ENCODE measurements at places on chromosomes 2 and 18.

- DNase-seq = peak; percentile 80
Measured at GRCh38 chr2:130728007-130728454, 839 bp upstream of the GPR148 start.

- DNase-seq = no peak
Measured at GRCh38 chr2:121837591-121837990, 82.1 kb downstream of the TSN start.

DNA sequence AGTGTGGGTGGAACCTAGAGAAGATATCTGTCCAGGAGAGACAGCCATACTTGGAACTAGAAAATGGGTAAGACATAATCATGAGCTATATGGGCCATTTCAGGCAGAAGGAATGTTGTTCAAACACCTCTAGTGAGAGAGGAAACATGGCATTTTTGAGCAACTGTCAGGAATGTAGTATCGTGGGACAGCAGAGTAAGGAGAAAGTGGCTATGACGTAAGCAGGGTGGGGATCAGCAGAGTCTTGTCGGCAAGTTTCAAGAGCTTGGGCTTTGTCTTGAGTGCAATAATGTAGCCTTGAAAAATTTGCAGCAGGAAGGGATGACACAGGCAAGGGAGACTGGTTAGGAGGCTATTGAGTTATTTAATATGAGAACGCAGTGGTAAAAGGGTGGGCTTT is 20.4 kb downstream of the SERPINB7 start:
- DNase-seq = no peak

- no peak for DNase-seq
Measured at GRCh38 chr2:132479155-132479554, 62.5 kb downstream of the GPR39 start.

DNA sequence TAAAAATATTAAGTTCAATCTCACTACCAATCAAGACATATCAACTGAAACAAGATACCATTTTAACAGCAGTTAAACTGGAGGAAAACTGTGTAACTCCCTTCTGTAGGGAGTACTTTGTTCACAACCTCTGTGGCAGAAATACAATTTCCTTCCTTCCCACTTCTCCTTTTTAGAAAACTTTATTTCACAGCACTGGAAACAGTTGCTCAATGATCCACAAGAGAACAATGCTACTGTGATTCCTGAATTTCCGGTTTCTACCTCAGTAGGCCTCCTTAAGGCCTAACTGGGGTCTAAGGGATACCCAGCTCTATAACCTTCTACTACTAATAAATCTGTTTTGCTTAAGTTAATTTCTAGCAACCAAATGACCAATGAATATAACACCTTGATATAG is 14.1 kb downstream of the TLK1 start:
- DNase-seq = no peak
